Activated CD8-positive, alpha-beta T cell treated with anti-CD3 and anti-CD28 coated beads, Interleukin-2, amount 10 ng/mL, durations not matched to agents 7 days and 5 days (primary cell): ENCODE measurements at places on chromosomes 16 and 17. TPM values are rescaled to one million over a fixed set of nuclear protein-coding genes. Genes with fewer than 3 reads are reported as not detected.

- no peaks in the 10 kb centered on the region for H3K36me3 ChIP-seq
- DNase-seq = no peak
- H3K4me3 ChIP-seq = no peak overlapping the region
- H3K27ac ChIP-seq = no peak overlapping the region
Measured at GRCh38 chr16:30688701-30689100, 10.3 kb upstream of the SRCAP start.

DNA sequence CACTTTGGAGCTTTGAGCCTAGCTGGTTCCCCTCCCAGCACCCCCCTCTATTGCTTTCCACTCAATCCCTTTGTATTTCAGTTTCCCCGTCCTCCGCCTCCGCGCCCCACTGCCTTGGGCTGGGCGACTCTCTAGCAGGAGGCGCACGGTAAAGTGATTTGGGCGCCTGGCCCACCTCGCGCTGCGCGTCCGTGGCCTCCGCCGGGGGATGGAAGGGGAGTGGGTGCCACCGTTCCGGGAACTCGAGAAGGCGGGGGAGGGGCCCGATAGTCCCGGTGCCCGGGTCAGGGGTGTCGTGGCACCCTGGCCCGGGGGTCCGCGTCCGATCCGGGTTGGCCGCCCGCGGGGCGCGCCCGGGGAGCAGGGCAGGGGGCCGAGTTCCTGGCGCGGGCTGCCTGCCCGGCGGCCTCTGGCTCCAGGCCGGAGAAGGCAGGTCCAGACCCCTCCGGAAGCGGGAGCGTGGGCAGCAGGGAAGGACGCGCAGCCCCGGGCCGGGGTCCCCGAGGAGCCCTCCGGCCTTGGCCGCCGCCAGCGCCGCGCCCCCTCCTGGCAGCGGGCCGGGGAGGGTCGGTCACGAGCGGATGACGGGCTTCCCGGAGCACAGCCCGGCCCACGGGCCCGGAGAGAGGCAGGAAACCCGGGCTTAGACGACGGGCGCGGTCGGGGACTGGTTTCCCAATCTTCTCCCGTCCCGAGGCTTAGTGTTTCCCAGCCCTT is 15.8 kb downstream of the MEOX1 start:
- peaks cover 8% of the 10 kb centered on the region for H3K4me1 ChIP-seq
- no peak for DNase-seq
- no peak overlapping the region for H3K4me3 ChIP-seq
- H3K27me3 ChIP-seq = peaks cover 16% of the 10 kb centered on the region

MT1F gene
- 28.0 TPM for total RNA-seq

GRCh38 chr17:74520790-74521480 is 10.3 kb downstream of the CD300LB start:
- DNase-seq = no peak
- H3K36me3 ChIP-seq = no peaks in the 10 kb centered on the region
- no peak overlapping the region for H3K27ac ChIP-seq
- H3K4me3 ChIP-seq = no peak overlapping the region
- H3K27me3 ChIP-seq = peaks cover 27% of the 10 kb centered on the region
- H3K4me1 ChIP-seq = peaks cover 13% of the 10 kb centered on the region

HBQ1 gene
- not detected for total RNA-seq

- peaks cover 40% of the 10 kb centered on the region for H3K27me3 ChIP-seq
- H3K27ac ChIP-seq = no peak overlapping the region
Measured at GRCh38 chr17:82374626-82375331, 3.2 kb downstream of the UTS2R start.

USP6 gene
- total RNA-seq = 0.08 TPM

PPY gene
- total RNA-seq = not detected

STH gene
- total RNA-seq = not detected

CD300A gene
- 2.1 TPM for total RNA-seq

DNA sequence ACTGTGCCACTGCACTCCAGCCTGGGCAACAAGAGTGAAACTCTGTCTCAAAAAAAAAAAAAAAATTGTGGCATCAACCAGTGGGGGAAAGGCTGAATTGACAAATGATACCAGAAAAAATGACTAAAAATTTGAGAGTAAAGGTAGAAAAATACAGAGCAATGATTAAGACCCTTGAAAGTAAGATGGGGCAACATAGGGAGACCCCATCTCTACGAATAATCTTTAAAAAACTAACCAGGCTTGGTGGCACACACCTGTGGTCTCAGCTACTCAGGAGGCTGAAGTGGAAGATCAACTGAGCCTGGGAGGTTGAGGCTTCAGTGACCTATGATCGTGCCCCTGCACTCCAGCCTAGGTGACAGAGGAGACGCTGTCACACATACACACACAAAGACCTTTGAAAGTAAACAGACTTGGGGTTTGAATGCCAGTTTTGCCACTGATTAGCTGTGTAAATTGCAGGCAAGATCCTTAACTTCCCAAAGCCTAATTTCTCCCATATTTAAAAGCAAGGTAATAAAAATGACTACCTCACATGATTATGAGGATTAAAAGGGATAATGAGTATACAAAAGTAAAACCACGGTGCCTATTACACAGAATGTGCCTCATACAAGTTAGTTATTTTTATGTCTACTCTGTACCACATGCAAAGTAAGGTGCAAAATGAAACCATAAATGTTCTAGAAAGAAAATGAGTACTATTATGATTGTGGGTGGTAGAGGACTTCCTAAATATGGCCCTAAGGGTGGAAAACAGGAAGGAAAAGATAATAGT is 21.7 kb upstream of the PAFAH1B1 start:
- H3K4me3 ChIP-seq = no peak overlapping the region
- H3K27me3 ChIP-seq = no peaks in the 10 kb centered on the region
- H3K36me3 ChIP-seq = no peaks in the 10 kb centered on the region
- H3K4me1 ChIP-seq = peaks cover 3% of the 10 kb centered on the region
